NCI-H2171 (cell line): ENCODE measurements at places on chromosomes 6 and 20.
A peak's percentile ranks its signal among the peaks of the same experiment; 100 is the strongest.

GRCh38 chr6:150027806-150028565 is 2.7 kb upstream of the RAET1L start:
- no peak for DNase-seq

- no peak for DNase-seq
Measured at GRCh38 chr6:143964674-143965081, 43.4 kb downstream of the PLAGL1 start.

- no peak for DNase-seq
Measured at GRCh38 chr20:14521016-14521415, 183.6 kb upstream of the FLRT3 start.

GRCh38 chr6:13677878-13678254 is 33.8 kb downstream of the RANBP9 start:
- no peak for DNase-seq

GRCh38 chr6:12865671-12866181 is 149.2 kb downstream of the PHACTR1 start:
- DNase-seq: no peak

DNA sequence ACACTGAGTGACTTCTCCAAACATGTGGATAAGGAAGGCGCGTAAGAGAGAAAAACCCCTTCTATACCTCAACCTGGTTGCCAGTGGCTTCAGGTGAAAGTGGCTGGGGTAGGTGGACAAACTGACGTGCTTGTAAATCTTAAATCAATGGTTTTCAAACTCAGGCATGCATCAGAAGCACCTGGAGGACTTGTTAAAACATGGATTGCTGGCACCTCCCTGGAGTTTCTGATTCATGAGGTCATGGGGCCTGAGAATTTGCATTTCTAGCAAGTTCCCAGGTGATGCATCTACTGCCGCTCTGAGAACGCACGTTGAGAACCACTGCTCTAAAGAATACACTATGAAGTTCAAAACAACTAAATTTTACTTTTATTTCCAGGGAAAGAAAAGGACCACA is 31.9 kb upstream of the TAB2 start:
- no peak for DNase-seq

DNA sequence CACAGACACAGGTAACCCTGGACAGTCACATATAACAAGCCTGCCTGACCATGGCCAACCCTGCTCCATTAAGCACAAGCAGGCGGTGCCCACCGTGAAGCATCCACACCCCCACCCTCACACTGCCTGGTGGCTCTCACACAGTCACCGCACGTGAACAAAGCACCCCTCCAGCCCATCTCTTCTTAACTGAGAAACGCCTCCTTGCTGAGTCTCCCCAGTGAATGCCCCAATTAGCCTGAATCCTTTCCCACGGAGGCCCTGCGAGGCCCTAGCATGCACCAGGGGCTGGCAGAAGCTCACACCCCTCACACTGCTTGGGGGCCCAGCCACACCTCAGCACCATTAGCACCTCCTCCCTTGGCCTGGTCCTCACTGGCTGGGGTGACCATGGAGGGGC is 72.3 kb downstream of the GRM4 start:
- DNase-seq: no peak

GRCh38 chr20:4006640-4007039 is 8.7 kb downstream of the RNF24 start:
- peak; percentile 61 for DNase-seq

- no peak for DNase-seq
Measured at GRCh38 chr20:33811776-33812151, 616 bp downstream of the CHMP4B start.
